ENCODE measurements at places on chromosomes 4 and X. TPM values are rescaled to one million over a fixed set of nuclear protein-coding genes. Genes with fewer than 3 reads are reported as not detected.

- no peak for DNase-seq
Observed at GRCh38 chr4:6696611-6697010, 2.9 kb downstream of the S100P start.

The ATP10D gene
- polyA plus RNA-seq: 41.0 TPM

The SRP72 gene
- 113 TPM for polyA plus RNA-seq

GRCh38 chr4:154692304-154692818, 51.4 kb upstream of the LRAT start:
- no peak for DNase-seq

DNA sequence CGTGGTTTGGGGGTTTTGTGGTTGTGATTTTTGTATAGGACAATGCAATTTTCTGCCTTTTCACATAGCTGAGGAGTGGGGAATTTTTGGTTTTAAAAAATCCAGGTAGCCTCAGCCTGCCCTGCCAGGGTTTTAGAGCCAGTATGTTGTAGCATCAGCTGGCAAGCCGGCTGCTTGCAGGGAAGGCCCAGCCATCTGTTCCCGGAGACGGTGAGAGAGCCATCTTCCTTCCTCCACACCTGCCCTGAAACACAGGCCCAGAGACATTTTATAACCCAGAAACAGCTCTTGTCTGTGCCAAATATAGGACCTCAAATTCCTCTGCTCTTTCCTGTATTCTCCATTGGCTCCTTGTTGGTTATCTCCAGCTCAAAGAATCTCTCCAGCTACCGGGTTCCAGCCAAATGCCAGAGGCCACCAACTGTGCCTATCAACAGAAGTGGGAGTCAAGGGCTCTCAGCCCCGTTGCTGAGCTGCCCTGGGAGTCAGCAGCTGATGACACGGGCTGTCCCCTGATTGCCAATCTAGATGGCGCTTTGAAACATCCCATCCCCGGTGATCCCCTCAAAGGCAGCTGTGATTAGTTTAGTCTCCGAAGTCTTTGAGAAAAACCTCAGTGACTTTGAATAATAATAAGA, 595.2 kb downstream of the MID1IP1 start:
- DNase-seq: no peak

GRCh38 chrX:68421636-68422035, 11.7 kb downstream of the OPHN1 start:
- no peak for DNase-seq

The PNPLA4 gene
- polyA plus RNA-seq: 16.4 TPM

The YY2 gene
- 4.5 TPM for polyA plus RNA-seq

DNA sequence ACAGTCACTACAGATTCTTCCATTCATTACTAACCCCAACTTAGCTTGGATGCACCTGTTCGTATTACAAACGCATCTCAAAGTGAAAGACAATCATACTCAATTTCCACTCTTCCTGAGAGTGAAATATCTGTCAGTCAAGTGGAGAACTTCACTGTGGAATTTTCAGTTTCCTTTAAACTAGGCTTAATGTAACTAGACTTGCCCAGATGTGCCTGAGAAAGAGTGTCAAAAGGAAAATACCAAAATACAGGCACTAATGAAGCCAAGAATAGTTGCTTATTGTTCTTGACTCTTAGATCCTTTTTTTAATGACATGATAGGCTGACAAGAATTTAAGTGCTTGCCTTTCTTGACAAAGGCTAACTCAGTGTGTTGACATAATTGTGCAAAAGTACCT, 72.4 kb upstream of the NR3C2 start:
- DNase-seq: no peak

The ARHGAP36 gene
- 0.11 TPM for polyA plus RNA-seq

DNA sequence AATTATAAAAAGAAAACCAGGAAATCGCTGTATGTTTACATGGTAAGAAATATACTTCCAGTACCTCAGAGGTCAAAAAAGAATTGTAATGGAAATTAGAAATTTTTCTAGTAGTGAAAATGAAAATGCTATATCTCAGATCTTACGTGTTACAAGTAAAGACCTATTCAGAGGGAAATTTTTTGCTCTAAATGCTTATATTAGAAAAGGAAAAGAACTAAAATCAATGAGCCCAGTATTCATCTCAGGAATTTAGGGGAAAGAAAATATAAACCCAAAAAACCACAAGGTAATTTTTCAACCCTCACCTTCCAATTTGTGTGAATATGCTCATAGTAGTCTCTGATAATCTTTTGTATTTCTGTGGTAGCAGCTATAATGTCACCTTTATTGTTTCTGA, 145.6 kb downstream of the RAP1GDS1 start:
- no peak for DNase-seq

DNA sequence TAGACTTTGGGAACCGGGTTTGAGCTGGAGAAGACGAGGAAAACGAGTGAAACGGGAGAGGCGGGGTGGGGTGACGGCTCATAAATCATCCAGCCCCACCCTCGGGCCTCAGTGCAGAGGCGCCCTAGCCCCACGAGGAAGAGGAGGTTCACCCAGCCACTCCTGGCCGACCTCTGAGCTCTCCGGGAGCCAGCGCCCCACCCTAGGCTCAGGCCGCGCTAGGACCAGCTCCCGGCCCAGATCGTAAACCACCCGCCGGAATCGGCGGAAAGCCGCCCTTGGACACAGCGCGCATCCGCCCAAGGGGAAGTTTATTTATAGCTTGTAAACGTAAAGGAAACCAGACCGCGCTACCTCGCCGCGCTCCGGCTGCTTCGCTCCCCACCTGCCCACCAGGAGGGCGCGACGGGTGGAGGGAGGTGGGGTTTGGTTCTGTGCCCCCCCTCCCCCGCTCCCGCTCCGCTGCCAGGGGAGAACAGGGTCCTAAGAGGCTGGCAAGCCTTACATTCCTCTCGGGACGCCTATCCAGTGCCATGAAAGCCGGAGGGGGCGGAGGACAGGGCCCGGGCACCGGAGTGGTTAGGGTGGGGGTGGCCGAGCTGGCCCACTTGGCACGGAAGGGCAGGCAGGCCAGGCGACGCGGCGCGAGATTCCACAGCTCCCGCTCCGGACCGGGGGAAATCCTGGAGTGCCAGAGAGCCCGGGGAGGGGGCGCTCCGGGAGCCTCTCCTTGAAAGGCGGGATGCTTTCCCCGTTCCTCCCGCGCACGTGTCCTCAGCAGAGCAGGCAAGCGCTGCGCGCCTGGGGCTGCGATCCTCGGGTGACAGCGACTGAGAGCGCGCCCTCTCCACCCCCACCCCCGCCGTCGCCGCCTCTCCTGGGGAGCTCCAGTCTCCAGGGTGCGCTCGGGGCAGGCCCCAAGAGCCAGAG, 84.2 kb downstream of the BCOR start:
- DNase-seq: peak; percentile 64

- no peak for DNase-seq
Observed at GRCh38 chr4:76607266-76607799, 172.3 kb downstream of the SHROOM3 start.

The HSD17B13 gene
- 0.73 TPM for polyA plus RNA-seq

The ZBTB49 gene
- 11.0 TPM for polyA plus RNA-seq

DNA sequence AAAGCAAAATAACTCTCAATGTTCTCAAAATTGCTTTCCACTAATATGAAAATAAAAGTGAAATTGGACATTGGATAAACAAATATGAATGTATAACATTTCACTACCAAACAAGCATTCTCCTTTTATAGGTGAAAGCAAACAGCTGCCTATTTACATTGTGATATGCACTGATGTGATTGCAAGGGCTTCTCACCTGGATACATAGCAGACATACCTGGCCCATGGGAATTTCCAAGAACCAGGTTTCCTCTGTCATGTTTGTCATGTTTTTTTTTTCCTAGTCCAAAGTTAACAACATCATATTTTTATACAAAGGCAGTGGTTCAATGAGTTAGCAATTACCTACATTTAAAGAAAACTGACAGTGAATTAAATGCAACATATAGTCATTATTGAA, 228.5 kb downstream of the ANKRD50 start:
- DNase-seq: no peak

The OTC gene
- polyA plus RNA-seq: not detected

DNA sequence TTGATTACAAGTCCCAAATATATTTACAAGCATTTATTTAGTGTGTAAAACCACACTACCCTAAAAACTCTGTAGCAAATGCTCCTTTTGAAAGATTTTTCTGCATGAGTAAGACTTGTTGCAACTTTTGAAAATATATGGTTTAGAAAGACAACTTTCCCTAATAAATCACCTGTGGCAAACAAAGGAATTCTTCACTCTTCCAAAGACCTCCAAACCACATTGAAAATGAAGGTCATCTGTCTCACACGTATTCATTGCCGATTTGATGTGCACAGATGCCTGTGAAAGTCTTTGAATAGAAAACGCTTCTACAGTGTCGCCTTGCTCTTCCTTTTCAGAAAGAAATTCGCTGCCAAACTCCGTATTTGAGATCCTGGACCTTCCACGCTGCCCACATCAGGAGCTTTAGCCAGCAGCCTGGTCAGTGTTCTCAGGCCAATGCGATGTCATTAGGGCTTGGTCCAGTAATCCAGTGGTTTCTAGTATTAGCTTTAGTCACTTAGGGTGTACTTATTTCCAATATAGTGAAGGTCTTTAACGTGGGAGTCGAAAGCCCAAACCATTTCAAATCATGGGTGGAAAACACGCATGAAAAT, 22.2 kb downstream of the SPINK2 start:
- DNase-seq: no peak
